Keratinocyte (primary cell): ENCODE measurements at places on chromosomes 2 and 18. TPM values are rescaled to one million over a fixed set of nuclear protein-coding genes. Genes with fewer than 3 reads are reported as not detected.

- peaks cover 22% of the 10 kb centered on the region for H3K36me3 ChIP-seq
- no peak for DNase-seq
- no peaks in the 10 kb centered on the region for H3K27me3 ChIP-seq
These were observed 45.6 kb upstream of the INHBB start for GRCh38 chr2:120300385-120300784.

DNA sequence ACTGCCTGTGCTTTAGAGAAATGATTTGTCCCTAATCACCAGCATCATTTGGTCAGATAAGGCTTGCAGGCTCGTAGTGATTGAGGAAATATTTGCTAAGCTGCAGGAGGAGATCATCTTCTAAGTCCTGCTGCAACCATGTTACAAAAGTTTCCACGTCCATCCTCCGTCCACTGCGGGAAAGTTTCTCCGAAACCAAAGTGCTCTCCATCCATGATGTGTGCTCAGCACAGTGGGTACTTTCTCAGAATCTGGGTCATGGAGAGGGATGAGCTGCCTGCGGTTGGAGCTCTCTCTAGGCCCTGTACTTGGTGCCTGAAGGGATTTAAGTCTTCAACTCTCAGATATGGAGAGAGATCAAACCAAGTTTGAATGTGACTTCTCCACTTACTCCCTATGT, 39.3 kb downstream of the IL1RL2 start:
- DNase-seq = no peak
- no peaks in the 10 kb centered on the region for H3K27me3 ChIP-seq
- H3K4me1 ChIP-seq = peaks cover 17% of the 10 kb centered on the region
- H3K36me3 ChIP-seq = no peaks in the 10 kb centered on the region
- no peak overlapping the region for H3K4me3 ChIP-seq

DNA sequence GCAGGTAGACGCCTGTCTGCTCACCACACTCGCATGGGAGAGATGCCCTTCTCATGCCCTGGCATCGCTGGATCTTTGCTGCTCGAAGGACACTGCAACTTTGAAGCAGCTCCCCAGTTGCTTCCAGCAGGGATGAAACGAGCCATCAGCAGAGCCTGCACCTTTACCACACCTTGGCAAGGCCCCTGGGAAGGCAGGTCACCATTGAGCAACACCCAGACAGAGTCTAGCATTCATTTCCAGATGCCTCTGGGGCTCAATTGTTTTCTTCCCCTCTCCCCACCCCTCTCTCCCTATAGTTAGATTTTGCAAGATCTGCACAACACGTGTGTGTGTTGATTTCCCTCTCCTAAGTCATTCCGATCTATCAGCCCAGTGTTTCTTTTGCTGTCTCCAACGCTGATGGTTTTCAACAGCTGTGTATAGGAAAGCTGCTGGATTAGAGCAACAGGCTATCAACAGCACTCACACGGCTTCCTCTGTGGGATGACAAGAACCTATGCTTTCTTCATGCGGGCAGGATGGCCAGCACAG, 25.6 kb upstream of the INHBB start:
- no peaks in the 10 kb centered on the region for H3K27me3 ChIP-seq
- no peak for DNase-seq
- no peak overlapping the region for H3K4me3 ChIP-seq
- no peak overlapping the region for H3K27ac ChIP-seq
- H3K4me1 ChIP-seq = peaks cover 8% of the 10 kb centered on the region
- H3K36me3 ChIP-seq = no peaks in the 10 kb centered on the region

DNA sequence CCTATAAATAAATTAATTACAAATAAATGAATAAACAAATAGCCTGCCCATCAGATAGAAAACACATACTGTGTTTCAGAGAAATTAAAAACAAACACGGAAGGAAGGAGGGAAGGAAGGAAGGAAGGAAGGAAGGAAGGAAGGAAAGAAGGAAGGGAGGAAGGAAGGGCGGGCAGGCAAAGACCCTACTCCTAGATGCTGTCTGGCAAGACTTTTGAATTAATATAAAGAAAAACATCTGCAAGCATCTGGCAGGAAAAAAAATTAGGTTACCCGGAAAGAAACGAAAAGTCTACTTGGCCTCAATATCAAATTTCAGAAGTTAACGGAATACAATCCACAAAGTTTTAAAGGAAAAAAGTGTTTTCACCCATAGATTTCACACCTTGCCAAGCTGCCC, 49.1 kb downstream of the LOXHD1 start:
- no peak overlapping the region for H3K4me3 ChIP-seq
- no peak overlapping the region for H3K27ac ChIP-seq
- no peaks in the 10 kb centered on the region for H3K36me3 ChIP-seq
- H3K4me1 ChIP-seq = no peaks in the 10 kb centered on the region
- DNase-seq = no peak
- peaks cover 4% of the 10 kb centered on the region for H3K27me3 ChIP-seq

GRCh38 chr18:49212819-49213218, 247.6 kb downstream of the DYM start:
- peaks cover 3% of the 10 kb centered on the region for H3K4me1 ChIP-seq
- H3K4me3 ChIP-seq = no peak overlapping the region
- no peaks in the 10 kb centered on the region for H3K27me3 ChIP-seq
- no peaks in the 10 kb centered on the region for H3K36me3 ChIP-seq
- no peak overlapping the region for H3K27ac ChIP-seq

GRCh38 chr18:48711651-48712486, 173.0 kb downstream of the CTIF start:
- no peak overlapping the region for H3K4me3 ChIP-seq
- H3K27me3 ChIP-seq = no peaks in the 10 kb centered on the region
- H3K36me3 ChIP-seq = no peaks in the 10 kb centered on the region
- no peaks in the 10 kb centered on the region for H3K4me1 ChIP-seq

GRCh38 chr2:163121483-163121882, 282.9 kb upstream of the KCNH7 start:
- H3K27ac ChIP-seq = no peak overlapping the region
- no peak for DNase-seq
- H3K4me1 ChIP-seq = no peaks in the 10 kb centered on the region
- H3K27me3 ChIP-seq = no peaks in the 10 kb centered on the region

DNA sequence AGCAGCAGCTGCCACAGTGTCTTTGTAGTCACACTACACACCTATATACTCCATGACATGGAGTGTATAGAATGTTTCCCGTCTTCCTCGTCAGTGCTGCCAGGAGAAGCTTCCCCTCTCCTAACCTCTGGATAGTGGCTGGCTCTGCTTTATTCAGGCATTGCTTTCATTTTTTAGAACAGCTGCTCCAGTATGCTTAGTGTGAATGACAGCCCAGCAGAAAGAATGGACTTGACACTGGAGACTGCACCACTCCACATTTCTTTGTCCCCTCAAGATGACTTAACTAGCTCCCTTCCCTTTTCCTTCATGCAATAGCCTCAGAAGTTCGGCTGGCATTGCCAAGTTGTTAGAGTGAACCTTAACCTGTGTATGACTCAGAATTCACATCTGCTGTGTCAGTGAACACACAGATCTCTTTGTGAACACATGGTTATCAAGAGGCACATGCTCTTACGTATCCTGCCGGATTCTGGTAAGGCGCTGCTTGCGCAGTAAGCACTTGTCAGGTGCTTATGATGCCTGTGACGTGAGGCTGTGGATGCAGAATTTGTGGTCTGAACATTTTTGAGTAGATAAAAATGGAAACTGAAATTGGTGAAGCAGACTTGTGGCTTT, 73.9 kb downstream of the NEDD4L start:
- DNase-seq = peak; percentile 66
- H3K36me3 ChIP-seq = no peaks in the 10 kb centered on the region
- H3K4me3 ChIP-seq = no peak overlapping the region
- H3K27me3 ChIP-seq = no peaks in the 10 kb centered on the region
- H3K4me1 ChIP-seq = peaks cover 11% of the 10 kb centered on the region

DNA sequence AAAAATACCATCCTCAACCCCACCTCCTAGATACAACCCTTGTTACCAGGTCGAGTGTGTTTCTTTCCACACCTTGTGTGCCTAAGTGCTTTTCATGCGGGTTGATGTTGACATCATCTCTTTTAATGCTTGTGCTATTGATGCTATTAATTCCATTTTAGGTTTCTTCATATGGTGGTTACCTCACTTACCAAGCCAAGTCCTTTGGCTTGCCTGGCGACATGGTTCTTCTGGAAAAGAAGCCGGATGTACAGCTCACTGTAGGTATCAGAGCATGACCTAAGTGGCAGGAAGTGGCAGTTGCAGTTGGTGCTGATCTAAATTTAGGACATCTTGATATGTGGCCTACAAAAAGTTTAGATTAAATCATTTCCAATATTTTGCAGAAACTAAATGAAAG, 149.9 kb upstream of the TTC39C start:
- H3K4me1 ChIP-seq = peaks cover 17% of the 10 kb centered on the region
- DNase-seq = no peak
- H3K27ac ChIP-seq = no peak overlapping the region
- H3K27me3 ChIP-seq = no peaks in the 10 kb centered on the region

GRCh38 chr2:130251535-130251872, 53.3 kb upstream of the TUBA3E start:
- no peak for DNase-seq
- H3K4me1 ChIP-seq = peaks cover 9% of the 10 kb centered on the region
- no peaks in the 10 kb centered on the region for H3K36me3 ChIP-seq

GRCh38 chr2:145752091-145752806, 1232.3 kb upstream of the ZEB2 start:
- no peak for DNase-seq
- H3K4me3 ChIP-seq = no peak overlapping the region
- no peaks in the 10 kb centered on the region for H3K4me1 ChIP-seq
- H3K36me3 ChIP-seq = no peaks in the 10 kb centered on the region

DNA sequence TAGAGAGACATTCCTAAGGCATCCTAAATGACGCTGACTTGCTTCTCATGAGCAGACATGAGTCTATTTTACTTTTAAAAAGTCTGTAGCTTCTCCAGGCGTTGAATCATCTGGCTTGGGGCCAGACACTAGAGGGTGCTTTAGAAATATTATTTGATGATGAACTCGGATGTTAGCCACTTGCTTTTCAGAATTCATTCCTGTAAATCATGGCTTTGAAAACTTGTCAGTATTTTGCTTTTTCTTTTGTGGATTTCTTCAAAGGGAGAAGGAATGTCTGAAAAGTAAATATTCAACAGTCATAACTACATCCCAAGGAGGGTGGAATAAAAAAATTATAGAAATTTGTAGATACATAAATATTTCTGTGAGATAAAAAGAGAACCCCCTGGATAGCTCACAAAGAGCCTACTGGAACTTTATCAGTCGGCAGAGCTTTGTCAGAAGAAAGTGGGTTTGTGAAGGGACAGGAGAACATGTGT, 370.8 kb downstream of the OSR1 start:
- H3K36me3 ChIP-seq = no peaks in the 10 kb centered on the region
- H3K27me3 ChIP-seq = no peaks in the 10 kb centered on the region
- H3K27ac ChIP-seq = no peak overlapping the region
- H3K4me1 ChIP-seq = peaks cover 12% of the 10 kb centered on the region
- H3K4me3 ChIP-seq = no peak overlapping the region
- DNase-seq = peak; percentile 19

GRCh38 chr2:97911206-97911921, 84.4 kb downstream of the TMEM131 start:
- H3K27ac ChIP-seq = no peak overlapping the region
- H3K4me3 ChIP-seq = no peak overlapping the region
- H3K36me3 ChIP-seq = peaks cover 5% of the 10 kb centered on the region
- DNase-seq = no peak
- H3K4me1 ChIP-seq = peaks cover 12% of the 10 kb centered on the region

DNA sequence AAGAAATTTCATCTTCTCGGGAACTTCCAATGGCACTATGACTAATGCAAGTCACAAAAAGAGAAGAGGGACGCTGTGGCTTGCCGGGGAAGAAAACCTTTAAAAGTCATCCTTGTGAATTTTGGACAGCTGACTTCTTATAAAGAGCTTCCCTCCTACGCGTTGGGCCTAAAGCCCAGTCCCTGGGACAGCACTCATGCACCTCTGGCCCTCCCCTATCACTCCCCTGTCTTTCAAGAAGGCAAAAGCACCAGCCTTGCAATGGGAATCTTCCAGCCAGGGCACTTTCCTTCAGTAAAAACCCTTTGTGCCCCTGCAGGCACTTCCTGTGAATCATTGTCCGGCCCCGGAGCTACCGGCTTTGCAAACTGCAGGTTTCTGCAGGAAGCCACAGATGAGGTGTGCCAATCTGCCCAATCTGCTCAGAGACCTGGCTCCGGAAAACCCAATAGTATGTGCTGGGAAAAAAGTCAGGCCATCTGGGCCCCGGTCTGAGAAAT, 7.1 kb downstream of the MREG start:
- H3K4me3 ChIP-seq = peak overlapping the region; percentile 52
- no peaks in the 10 kb centered on the region for H3K36me3 ChIP-seq
- no peaks in the 10 kb centered on the region for H3K27me3 ChIP-seq
- H3K27ac ChIP-seq = peak overlapping the region; percentile 80
- peaks cover 28% of the 10 kb centered on the region for H3K4me1 ChIP-seq
- peak; percentile 61 for DNase-seq

DNA sequence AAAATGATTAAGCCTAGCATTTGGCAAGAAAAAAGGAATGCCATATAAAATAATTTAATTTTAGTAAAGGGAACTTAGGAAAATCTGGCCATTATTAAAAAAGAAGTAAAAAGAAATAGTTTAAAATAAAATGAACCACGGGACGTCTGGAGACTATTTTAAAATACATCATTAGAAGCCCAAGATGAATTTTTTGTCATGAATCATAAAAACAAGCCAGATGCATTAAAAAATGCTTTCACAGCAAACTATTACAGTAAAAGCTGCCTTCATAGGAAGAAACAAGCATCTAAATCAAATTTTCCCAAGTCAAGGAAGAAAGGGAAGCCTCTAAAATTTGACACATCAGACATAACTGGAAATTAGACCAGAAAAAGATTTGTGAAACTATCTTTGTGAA, 33.0 kb downstream of the COL5A2 start:
- no peaks in the 10 kb centered on the region for H3K4me1 ChIP-seq
- no peak overlapping the region for H3K27ac ChIP-seq
- H3K27me3 ChIP-seq = no peaks in the 10 kb centered on the region

DNA sequence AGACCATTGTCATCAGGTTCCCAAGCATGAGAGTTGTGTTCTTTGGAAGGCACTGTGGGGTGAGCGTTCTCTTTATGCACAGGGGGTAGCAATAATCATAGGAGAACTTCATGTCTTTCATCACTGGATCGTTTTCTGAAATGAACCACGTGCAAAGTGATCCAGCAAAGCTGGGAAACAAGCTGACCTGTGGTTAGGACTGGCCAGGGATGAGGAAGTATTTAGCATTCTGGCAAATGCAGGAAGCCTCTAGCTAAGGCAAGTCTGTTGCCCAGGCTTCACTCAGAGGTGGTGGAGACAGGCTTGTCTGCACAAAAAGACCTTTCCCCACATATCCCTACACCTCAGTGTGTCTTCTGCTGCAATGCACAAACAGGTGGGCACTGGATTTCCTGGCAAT, 58.6 kb downstream of the MMADHC start:
- H3K4me3 ChIP-seq = no peak overlapping the region
- no peaks in the 10 kb centered on the region for H3K4me1 ChIP-seq
- H3K27me3 ChIP-seq = no peaks in the 10 kb centered on the region
- no peaks in the 10 kb centered on the region for H3K36me3 ChIP-seq
- H3K27ac ChIP-seq = no peak overlapping the region

ASTL gene
- polyA plus RNA-seq = not detected in 3 replicates

ORC4 gene
- 31.6 to 62.4 TPM (median 47.1 TPM) in 3 replicates for polyA plus RNA-seq

HAAO gene
- polyA plus RNA-seq = 0.05 to 0.08 TPM in 2 of 3 replicates, not detected in the other

FHOD3 gene
- polyA plus RNA-seq = 6.9 to 13.1 TPM (median 7.7 TPM) in 3 replicates

B3GNT7 gene
- polyA plus RNA-seq = 0.08 TPM in 1 of 3 replicates, not detected in the others

ALPG gene
- polyA plus RNA-seq = not detected in 3 replicates

EMX1 gene
- not detected in 3 replicates for polyA plus RNA-seq

VWA3B gene
- 0.05 to 0.24 TPM in 2 of 3 replicates, not detected in the other for polyA plus RNA-seq

IHH gene
- not detected in 3 replicates for polyA plus RNA-seq

TMEM163 gene
- not detected in 3 replicates for polyA plus RNA-seq

RNF152 gene
- polyA plus RNA-seq = 10.1 to 29.9 TPM (median 12.6 TPM) in 3 replicates

CCDC148 gene
- 0.13 to 0.39 TPM (median 0.14 TPM) in 3 replicates for polyA plus RNA-seq

PELI1 gene
- polyA plus RNA-seq = 14.1 to 21.2 TPM (median 17.0 TPM) in 3 replicates
